ENCODE measurements at places on chromosomes 12 and 14.

DNA sequence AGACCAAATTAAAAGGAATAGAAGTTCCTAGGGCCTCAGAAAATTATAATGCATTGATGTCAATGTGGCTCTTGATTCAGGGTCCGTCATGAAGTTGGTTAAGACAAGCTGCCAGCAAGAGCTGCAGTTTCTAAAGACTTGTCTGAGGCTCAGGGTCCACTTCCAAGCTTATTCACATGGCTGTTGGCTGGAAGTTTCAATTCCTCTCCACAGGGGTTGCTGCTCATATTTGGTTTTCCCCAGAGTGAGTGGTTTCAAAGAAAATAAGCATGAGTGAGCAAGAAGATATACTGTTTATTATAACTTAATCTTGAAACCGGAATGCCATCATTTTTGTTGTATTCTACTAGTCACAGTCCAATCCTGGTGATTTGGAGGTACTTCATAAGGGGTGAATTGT, 1247.4 kb downstream of the LRFN5 start:
- no peak for DNase-seq

- no peak for DNase-seq
These were observed 2.6 kb downstream of the WNK1 start for GRCh38 chr12:754851-755562.

DNA sequence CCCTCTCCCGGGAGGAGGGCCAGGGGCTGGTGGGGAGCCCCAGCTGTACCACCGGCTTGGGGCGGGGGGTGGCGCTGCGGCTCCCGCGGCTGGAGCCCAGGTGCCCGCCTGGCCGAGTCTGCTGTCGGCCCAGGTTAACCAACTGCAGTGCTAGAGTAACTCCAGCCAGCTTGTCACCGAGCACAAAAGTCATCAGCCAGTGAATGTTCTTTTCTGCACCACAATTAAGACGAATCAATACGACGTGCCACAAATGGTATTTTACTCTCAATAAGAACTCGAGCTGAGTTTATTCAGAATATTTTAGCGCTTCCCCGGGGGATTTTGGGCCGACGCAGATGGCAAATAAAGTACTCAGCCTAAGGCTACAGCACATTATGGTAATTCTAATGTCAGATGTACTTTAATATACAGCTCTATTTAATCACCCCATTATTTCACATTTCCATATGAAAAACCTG, 83.2 kb downstream of the BCL11B start:
- no peak for DNase-seq

DNA sequence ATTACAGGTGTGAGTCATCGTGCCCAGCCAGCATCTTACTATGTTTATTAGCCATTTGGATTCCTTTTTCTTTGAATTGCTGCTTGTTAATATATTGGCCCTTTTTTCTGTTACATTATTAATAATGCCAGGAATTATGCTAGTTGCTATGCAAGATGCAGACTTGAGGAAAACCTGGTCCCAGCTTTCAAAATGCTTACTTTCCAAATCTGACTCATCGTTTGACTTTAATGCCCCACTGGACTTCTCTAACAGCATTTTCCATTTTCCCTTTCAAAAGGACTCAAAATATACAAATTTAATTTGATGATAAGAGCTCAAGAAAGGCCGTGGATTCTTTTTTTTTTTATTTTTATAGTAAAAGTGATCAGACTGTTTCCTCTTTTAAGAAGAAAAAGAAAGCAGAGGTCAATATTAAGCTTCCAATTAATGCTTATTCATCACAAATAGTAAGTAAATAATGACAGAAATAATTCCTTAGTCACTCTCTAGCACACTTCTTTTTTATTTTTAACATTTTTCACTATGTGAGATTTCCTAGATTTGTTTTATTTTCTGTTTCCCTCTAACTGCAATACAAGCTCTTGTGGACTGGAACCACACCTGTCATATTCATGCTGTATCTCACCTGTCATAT, 146.1 kb upstream of the FGD4 start:
- DNase-seq, result no peak

GRCh38 chr14:81859046-81859445, 325.4 kb upstream of the SEL1L start:
- no peak for DNase-seq

DNA sequence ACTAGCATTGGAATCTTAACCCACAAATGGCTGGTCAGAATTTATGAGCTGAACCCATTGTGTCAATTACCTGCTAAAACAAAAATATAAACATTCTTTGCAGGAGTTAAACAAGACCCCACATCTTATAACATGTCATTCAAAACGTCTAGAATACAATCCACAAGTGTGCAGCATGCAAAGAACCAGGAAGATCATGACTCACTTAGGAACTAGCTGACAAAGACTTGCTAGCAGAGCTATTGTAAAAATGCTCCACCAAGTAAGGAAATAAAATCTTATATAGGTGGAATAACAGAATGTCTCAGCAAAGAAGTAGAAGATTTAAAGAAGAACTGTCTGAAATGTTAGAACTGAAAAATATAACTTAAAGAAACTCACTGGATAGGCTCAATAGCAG, 26.5 kb upstream of the POC1B start:
- DNase-seq, result no peak

DNA sequence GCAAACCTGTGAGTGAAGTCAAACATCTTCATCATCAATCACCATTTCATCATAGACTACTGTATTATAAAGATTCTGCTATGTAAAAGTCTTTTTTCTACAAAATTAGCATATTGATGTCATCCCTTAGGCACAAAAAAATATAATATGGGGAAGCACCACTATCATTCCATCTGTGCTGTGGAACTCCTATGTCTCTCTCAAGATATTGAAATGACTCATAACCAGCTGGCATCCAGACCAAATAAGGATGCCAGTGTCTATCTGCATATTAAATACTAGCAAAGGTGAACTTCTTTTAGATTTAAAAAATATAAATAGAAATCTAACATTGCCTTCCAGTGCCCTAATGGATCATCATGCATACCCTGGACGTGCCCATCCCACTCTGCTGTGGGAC, 17.9 kb upstream of the DCAF5 start:
- DNase-seq, result no peak

- no peak for DNase-seq
These were observed 60.7 kb upstream of the CAND1 start for GRCh38 chr12:67208281-67209067.

DNA sequence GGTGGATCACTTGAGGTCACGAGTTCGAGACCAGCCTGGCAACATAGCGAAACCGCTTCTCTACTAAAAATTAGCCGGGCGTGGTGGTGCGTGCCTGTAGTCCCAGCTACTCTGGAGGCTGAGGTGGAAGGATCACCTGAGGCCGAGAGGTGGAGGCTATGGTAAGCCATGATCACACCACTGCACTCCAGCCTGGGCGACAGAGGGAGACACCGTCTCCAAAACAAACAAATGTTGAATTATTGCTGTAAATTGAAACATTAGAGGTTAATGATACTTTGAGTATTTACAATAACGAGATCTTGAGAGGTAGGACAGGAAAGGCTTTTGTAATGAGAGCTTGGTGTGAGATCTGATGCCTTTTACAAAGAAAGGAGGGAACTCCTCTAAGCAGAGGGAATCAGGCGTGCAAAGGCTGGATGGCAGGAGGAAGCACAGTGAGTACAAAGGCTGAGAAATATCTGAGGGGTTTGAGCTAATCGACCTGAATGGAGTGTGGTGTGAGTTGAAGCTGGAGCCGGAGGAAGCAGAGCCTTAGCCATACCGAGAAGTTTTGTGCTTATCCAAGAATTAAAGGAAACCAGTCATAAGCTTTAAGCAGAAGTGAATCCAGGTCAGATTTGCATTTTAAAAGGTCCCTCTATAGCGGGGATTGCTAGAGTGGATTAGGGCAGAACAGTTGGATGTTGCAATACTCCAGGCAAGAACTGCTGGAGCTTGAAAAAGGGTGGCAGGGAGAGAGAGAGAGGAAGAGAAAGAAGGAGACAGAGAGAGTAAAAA, 1.1 kb downstream of the RHNO1 start:
- DNase-seq, result no peak

GRCh38 chr12:57514720-57515407, 5.5 kb downstream of the DDIT3 start:
- no peak for DNase-seq

GRCh38 chr12:89962648-89963047, 254.0 kb upstream of the ATP2B1 start:
- DNase-seq, result no peak

GRCh38 chr14:71300566-71301330, 393.5 kb downstream of the PCNX1 start:
- no peak for DNase-seq

DNA sequence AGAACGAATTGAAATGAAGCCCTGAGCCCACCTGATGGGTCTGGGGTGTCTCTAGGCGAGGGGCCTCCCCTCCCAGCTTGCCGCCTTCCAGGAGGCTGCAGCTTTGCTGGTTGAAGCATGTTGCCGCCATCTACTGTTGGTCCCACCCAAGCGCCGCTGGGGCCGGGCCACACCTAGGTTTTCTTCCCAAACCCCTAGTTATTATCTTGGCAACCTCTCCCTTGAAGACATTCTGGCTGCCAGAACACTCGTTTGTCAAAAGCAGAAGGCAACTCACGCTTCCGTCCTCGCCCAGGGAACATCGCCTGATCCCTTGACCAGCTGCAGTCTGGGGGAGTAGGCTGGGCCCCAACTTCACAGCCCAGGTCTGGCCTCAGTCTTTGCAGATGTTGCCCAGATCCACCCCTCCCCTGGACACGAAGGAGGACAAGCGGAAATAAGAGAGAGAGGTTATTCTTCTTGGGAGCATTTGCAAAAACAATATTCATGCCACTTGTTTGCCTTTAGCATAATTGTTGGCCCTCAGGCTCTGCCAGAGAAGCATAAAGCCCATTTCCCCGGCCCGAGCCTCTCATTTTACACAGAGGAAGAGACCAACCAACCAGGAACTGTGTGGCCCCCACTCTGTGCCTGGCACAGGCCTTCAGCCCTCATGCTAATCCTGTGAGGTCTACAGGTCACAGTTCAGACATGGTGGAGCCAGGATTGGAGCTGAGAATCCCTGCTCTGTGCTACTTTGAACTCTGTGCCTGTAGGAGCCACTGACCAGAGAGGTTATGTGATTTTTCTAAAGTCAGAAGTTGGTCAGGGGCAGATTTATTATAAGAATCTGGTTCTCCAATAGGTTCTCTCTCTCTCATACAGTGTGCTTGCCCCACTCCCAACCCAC, 6.8 kb downstream of the EMP1 start:
- no peak for DNase-seq

DNA sequence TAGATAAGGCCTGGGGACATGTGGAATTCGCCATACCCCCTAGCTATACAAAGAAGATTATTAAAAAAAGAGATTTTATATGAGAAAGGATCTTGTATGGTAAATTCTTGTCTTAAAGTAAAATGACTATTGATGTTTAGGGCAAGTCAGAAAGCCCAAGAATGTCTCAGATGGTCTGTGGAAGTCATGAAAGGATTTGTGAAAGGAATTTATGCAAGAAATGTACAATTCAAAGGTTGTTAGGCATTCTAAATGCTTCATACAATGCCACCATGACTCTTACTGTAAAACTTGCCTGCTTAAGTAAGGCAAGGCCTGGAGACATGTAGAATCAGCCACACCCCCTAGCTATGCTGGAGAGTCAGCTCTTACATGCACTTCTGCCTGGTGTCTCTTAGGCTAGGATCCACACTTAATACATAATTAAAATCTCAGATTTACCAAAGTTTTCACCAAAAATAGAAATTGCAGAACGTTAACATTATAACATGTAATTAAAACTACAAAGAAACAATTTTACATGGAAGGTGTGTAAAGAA, 8.9 kb upstream of the ETNK1 start:
- no peak for DNase-seq

DNA sequence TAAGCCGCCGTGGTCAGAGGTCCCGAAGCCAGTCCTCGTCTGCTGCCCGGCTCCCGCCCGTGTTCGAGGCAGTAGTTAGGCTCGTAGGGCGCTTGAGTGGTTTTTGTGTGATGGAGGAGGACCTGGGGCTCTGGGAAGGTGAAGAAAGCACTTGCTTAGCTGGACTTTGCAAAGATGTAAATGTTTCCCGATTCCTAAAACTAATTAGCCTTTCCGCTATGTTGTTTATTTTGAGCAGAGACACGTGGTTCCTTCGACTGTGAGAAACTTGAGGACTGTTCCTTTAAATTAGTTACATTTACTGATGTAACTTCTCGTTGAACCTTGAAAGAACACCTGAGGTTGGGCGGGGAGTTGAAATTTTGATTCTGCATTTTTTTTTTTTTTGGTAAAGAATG, 33.9 kb downstream of the MIA2 start:
- no peak for DNase-seq

GRCh38 chr14:98962118-98962517, 309.9 kb downstream of the BCL11B start:
- DNase-seq, result no peak

DNA sequence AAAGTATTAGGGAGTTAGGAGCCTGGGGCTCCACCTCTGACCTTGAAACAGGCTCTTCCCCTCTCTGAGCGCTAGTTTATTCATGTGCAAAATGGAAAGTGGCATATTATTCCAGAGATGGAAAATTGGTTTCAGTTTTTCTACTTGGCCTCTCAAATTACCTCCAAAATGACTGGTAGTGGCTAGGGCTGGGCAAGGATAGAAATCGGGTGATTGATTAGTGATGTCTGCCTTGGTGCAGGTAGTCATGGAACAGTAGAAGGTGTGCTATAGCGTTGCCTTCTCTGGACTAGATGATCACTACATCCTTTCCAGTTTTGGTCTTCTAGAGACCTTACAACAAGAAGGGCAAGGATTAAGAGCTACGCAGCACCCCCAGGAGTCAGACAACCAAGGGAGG, 8.6 kb upstream of the MSI1 start:
- DNase-seq, result no peak

DNA sequence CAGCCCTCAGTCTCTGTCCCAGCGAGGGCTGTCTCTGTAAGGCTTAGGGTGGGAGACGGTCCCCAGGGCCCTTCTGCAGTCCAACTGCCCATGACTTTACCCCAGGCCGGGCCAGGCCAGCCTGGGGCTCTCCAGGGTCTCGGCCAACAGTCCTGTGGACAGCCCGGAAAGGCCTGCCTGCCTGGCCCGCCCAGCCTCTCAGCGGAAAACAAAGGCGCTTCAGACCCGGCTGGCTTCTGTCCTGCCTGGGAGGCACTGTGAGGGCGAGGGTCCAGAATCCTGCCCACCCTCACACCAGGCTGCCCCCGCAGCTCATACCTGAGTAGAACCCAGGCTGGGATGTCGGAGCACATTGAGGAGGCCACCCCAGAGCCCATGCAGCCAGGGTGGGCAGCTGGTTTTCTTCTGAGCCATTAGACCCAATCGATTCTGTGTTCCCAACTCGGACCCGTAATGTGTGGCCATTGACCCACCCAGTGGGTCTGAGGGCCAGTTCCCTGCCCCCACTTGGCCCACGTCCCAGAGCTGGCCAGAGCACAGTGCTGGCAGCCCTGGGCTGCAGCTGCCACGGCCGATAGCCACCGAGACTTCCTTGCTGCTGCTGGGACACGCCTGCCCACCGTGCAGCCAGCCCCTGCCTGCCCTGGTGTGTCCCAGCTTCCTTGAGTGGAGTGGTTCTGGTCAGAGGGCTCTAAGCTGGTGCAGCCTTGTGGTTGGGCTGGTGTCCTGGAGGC, 1.6 kb downstream of the CRIP2 start:
- DNase-seq, result no peak

DNA sequence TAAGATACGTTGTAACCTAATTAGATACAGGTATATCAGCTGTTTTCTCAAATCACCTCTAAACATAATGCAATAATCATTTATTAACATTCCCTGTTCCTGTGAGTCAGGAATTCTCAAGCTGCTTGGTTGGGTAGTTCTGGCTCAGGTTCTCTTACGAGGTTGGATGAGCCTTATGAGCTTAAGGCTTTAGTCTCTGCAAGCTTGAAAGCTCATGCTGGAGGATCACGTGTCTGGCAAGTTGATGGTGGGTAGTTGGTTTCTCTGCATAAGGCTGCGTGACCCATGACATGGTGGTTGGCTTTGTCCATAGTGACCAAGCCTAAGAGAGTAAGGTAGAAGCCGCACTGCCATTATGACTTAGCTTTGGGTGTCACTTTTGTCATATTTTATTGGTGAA, 62.0 kb downstream of the PLEKHA5 start:
- no peak for DNase-seq
